Fibroblast of skin of scalp (primary cell): ENCODE measurements at places on chromosomes 7 and 10.

DNA sequence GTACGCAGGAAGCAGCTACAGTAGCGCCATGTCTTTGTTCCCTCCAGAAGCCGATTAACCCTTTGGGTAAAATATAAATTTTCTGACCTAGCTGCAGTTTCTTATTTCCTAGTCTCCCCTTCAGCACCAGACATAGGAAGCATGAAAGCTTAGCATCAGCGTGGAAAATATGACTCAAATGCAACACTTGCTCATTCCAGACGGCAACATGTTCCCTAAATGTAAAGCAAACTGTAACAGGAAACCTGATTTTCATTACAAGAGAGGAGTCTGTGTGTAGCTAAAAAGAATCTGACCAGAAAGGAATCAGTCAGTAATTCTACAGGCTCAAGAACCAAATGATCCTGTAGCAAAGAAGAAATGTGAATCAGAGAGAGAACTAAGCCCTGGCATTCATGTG lies 219.2 kb downstream of the C7orf25 start:
- peak; percentile 80 for DNase-seq

- no peak for DNase-seq
Measured at GRCh38 chr10:124155781-124156435, 62.5 kb upstream of the CHST15 start.

- peak; percentile 100 for DNase-seq
Measured at GRCh38 chr7:1961701-1962276, 271.0 kb downstream of the MAD1L1 start.

DNA sequence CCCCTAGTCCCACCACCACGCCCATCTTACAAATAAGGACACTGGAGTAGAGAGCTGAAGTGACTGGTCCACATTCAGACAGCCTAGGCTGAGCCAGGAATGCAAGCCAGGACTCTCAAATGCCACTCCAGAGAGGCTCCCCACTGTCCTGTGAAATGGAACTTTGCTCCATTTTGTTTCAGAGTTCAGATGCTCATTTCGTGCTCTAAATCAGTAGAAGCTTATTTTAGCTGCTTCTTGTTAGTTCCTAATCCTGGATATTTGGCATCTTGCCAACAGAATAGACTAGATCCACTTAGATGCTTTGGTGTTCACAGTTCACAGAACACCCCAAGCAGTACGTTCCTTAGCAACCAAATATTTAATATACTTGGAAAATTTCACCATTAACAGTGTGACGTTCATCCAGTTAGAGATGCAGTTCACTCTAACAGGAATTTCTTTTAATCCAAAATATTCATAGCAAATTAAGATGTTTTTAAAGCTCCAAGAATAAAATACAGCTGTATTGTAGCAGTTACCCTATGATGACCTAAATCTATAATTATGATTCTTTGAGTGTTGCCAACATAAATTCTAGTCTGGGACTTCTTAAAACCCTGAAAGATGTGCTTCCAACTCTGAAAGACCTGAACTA lies 7.3 kb downstream of the MMP21 start:
- peak; percentile 48 for DNase-seq

DNA sequence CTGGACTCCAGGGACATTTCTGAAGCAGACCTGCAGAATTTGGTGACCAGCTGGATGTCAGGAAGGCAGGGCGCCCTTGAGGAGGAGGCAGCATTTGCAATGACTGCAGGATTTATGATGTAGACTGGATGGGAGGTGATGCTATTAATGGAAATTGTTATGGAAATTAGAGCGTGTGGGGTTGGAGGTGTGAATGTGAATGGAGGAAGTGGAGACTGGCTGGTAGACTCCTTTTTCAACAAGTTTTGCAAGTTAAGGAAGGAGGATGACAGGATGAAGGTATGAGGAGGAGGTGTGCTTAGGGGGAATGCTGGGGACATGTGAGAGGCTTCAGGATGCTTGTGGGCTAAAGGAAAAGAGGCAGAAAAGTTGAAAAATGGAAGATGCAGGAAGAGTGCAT lies 137.0 kb downstream of the TMEM178B start:
- DNase-seq, result no peak

DNA sequence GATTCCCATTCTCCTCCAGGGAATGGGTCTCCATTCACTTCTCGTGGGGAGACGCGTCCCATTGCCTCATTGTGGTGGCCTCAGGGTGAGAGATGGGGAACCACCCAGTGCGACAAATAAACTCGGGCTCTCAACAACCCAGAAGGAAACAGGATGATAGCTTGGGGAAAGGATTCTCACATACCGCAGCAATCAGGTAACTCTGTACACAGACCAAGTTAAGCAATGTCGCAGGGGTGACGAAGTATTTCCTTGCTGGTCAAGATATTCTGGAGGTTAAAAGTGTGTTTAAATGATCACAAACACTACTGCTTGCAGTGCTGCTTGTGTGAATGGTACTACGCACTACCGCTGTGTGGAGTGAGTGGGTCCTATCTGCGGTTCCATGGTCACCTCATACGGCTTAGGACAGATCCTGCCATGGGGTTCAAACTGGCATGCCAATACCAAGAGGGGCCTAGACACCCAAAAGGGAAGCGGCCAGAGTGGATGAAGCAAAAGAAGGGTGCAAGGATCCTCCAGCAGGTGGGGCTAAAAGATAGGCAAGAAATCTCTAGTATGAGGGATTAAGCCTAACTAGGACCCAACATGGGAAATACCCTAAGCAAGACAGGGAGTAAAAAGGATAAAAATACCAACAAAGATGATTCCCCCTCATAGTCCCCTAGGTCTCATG lies 143.8 kb upstream of the TMEM106B start:
- peak; percentile 8 for DNase-seq

- DNase-seq, result no peak
Measured at GRCh38 chr7:41892356-41893100, 189.6 kb upstream of the INHBA start.

DNA sequence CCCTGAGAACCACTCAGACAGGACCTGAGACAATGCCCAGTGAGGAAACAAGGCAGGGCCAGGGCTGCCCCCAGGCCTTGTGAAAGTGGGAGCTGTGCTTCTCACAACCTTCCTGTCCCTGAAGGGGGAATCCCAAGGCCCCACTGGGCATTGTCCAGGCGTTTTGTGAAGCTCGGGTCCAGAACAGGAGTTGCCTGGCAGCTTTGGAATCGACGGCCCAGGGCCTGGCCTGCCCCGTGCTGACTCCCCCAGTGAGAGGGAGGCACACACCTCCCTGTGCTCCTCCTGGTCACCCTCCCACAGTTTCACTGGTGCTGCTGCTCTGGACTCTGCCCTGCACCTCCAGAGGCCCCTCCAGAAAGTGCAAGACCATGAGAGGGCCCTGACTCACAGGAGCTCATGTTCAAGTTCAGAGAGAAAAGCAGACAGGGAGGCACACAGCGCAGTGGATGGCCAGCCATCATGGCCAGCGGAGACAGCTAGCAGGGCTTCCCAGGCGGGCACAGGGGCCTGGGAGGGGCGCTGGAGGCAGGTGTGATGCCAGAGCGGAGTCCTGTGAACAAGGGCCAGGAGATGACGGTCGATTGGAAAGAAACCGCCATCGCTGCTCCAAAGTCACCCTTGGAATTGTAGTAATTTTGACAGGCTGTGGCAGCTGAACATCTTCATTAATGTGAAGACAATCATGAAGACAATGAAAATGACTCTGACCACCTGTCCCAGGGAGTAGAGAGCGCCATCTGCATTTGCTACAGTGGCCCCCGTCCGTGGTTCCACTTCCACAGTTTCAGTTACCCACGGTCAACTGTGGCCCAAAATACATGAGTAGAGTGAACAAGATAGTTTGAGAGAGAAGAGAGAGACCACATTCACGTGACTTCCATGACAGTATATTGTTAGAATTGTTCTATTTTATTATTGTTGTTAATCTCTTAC lies 103.7 kb downstream of the MKI67 start:
- DNase-seq, result no peak

DNA sequence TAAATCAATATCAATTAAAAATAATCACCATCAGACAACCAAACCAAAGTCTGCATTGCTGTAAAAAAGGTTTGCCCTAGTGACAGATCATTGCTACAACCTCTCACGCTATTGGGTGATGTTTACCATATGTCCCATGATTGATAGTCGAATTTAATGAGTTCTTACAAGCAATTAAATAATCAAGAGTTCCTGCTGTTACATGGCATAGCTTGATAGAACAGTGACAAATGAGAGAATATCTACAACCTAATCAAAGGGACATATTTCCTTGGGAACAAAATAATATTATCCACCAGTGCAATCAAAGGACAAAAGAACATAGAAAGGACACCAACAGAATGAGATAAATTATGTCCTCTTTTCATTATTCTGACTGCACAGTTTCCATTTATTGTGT lies 387.4 kb downstream of the ETV1 start:
- DNase-seq, result no peak

DNA sequence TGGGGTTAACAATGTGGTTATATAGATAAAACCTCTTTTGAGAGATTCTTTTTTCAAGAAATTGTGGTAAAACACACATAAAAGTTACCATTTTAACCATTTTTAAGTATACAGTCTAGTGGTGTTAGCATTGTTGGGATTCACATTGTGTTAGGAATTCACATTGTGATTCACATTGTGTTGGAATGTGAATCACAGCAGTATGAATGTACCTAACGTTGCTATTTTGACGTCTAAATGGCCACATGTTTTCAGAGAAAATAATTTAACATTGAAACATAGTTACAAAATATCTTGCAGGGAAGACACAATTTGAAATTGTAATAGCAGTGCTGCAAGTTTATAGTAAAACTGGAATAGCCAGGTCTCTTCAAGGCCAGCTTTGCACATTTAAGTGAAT lies 129.0 kb downstream of the BICC1 start:
- DNase-seq, result peak; percentile 84

DNA sequence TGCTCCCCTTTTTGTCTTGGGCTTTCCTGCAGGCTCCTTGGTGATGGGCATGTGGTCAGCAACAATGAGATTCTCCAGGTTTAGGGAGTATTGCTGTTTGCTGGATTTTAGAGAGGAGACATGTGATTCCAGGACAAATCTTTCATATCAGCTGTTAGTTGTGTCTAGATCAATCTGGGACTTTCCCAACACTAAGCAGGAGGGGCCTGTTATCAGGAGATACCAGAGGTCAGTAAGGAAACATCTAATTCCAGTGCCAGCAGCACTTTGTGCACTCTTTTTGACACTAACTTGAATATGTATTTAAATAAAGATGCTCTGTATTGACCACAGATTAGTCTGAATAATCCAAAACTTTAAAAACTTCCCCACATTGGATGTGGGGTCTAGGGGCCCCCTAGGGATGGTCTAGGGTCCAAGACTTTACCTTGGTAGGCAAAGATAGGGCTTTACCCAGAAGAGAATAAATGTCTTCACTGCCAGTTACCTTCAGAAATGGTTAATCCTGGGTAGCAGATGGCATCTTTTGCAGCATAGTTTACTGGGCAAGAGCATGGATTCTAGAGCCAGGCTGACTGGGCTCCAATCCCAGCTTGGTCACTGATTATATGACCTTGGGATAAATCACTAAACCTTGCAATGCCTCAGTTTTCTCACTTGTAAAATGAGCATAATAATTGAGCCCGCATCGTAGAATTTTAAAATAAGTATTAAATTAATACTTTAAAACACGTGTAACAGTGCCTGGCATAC lies 6.4 kb upstream of the FIGNL1 start:
- DNase-seq, result no peak

- no peak for DNase-seq
Measured at GRCh38 chr7:91436655-91437054, 172.4 kb downstream of the FZD1 start.

GRCh38 chr7:4738711-4739527 lies 36.5 kb upstream of the AP5Z1 start:
- peak; percentile 84 for DNase-seq

DNA sequence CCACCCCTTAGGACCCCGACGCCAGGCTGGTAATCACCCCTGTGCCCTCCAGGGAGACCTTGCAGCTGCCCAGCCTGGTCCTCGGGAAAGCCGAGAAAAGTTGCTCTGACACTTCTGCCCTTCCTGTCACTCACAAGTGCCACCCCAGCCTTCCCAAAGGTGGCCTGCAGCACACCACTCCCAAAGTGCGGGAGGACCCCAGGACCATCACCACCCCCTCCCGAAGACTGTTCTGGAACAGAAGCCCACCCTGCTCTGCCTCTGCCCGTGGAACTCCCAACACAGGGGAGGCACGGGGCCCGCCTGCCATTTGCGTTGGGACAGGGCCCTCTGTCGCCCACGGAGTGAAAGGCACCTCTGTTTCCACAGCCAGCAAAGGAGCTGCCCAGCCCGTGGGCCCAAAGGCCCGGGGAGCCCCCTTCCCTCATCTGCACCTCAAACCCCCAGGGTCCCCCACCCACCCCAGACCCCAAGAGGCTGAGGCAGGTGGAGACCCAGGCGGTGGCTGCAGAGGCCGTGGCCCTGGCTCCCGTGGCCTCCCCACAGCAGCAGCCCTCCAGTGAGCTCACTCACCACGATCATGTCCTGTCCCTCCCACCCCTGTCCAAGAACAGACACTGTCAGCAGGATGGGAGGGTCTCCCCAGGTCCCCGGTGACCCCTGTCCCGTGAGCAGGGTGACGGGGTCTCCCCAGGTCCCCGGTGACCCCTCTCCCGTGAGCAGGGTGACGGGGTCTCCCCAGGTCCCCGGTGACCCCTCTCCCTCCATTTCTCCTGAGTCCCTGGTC lies 47.8 kb upstream of the PPP2R2D start:
- DNase-seq, result no peak

DNA sequence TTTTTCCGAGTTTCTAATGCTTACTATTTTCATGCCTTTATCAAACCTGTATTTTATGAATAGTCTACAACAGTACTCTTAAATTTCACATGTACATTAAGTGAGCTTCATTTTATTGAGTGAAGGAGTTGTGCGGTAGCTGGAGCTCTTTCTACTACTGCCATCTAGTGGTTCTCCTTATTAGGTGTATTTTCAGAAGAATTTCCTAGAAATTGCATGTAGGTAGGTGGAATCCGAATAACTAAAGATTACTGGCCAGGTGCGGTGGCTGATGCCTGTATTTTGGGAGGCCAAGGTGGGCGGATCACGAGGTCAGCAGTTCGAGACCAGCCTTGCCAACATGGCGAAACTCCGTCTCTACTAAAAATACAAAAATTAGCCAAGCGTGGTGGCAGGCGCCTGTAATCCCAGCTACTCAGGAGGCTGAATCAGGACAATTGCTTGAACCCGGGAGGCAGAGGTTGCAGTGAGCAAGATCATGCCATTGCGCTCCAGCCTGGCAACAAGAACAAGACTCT lies 38.3 kb downstream of the LRRC72 start:
- peak; percentile 52 for DNase-seq
